OCI-M1 (cell line): ENCODE measurements at places on chromosomes 13 and 19.

- peak; percentile 38 for DNase-seq
These were observed 693 bp downstream of the XPO4 start for GRCh38 chr13:20901668-20902437.

- DNase-seq: peak; percentile 86
These were observed 6.7 kb upstream of the ZNF761 start for GRCh38 chr19:53424968-53425597.

- no peak for DNase-seq
These were observed 40.5 kb upstream of the GAS6 start for GRCh38 chr13:113904411-113904810.

DNA sequence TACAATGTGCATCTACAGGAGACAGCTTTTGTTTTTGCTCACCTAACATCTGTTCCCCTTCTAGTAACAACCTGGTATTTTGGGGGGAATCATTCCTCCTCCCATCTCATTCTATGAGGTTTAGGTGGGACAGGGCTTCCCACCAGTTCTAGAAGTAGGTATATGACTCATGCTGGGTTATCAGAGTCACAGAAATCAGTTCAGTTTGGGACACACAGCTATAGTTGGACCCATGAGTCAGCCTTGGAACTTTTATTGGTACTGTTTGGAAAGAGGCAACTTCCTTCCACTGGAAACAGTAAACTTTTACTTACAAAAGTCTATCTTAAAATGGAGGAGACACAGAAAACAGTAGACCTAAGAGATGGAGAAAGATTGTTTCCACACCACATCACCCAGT lies 185.5 kb downstream of the DNAJC3 start:
- no peak for DNase-seq

GRCh38 chr13:42356184-42356575 lies 84.2 kb downstream of the AKAP11 start:
- DNase-seq: no peak

DNA sequence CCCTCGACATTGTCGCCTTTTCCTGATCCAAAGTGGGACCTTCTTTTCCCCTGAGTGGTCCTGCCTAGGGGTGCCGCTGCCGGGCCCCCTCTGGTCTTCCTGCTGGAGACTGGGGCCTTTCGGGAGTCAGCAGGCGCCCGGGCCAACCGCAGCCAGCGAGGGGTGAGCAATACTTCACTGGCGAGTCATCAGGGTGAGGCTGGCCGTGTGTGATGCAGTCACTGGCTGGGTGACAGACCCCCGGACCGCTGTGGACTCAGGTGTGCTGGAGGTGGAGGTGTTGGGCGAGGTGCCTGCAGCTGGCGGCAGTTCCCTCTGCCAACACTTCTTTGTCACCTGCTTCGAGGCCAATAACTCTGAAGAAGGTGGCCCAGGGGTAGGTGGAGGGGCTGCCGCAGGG lies 1.5 kb upstream of the CGB5 start:
- no peak for DNase-seq

DNA sequence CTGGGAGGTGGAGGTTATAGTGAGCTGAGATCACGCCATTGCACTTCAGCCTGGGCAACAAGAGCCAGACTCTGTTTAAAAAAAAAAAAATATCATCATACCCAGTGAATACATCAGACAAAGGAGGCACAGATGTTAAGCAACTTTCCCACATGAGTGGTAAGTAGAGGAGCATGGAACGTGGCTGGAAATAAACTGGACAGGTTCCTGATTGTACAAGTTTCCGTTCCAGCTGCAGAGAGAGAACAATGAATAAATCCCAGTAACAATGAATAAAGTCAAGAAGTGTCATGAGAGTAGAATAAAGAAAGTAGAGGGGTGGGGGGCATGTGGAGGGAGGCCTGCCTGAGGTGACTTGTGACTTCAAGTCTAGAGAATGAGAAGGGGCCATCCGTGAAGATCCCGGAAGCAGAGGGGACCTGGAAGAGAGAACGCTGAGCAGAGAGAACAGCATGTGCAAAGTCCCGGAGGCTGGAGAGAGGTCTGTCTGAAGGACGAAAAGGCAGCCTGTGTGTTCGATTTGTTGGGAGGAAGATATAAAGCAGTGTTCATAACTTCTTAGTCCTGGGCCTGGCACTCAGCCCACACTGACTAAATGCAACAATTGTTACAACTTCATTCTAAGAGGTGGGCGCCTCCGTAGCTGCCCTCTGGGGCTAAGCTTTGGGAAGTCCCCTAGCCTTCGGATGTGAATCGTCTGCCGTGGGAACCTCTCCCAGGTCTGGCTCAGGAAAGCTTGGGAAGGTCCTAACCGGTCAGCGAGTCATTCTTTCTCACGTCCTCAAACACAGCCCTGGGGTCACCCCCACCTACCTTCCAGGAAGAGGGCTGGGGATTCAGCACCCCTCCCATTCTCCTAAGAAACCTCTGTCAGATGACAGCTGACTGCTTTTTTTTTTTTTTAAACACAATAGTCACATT lies 15.3 kb upstream of the ARHGEF18 start:
- no peak for DNase-seq

- peak; percentile 63 for DNase-seq
These were observed 540 bp upstream of the USE1 start for GRCh38 chr19:17214508-17215126.

DNA sequence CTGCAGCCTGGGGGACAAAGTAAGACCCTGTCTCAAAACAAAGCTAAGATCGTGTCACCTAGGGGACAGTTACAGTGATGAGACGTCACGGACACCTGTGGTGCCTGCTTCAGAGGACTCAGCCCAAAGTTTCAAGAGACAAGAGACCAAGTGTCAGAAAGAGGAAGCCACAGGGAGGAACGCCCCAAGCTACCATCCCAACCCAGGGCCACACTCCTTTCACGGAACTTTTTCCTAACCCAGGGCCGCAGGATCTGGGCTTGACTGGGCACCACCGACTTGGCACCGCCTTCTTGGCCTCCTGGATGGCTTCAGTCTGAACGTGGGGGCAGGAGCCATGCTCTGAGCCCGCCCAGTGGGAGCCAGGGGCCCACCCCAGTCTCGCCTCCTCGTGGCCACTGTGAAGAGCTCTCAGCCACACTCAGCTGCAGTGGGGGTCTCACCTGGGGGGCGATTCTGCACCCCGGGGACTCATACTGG lies 8.5 kb downstream of the MOB3A start:
- no peak for DNase-seq

- DNase-seq: no peak
These were observed 16.6 kb downstream of the CKM start for GRCh38 chr19:45306040-45306439.
